ENCODE measurements at places on chromosomes 3 and 15.
A peak's percentile ranks its signal among the peaks of the same experiment; 100 is the strongest.

- H3K4me3 ChIP-seq = no peak overlapping the region
- H3K4me1 ChIP-seq = no peaks in the 10 kb centered on the region
- no peak for DNase-seq
These were observed 78.7 kb downstream of the ISG20 start for GRCh38 chr15:88717382-88718031.

GRCh38 chr15:71495398-71495780, 315.0 kb upstream of the NR2E3 start:
- no peaks in the 10 kb centered on the region for H3K4me1 ChIP-seq
- H3K4me3 ChIP-seq = no peak overlapping the region
- H3K27me3 ChIP-seq = no peaks in the 10 kb centered on the region
- no peak overlapping the region for H3K27ac ChIP-seq
- no peak for DNase-seq
- H3K36me3 ChIP-seq = no peaks in the 10 kb centered on the region

DNA sequence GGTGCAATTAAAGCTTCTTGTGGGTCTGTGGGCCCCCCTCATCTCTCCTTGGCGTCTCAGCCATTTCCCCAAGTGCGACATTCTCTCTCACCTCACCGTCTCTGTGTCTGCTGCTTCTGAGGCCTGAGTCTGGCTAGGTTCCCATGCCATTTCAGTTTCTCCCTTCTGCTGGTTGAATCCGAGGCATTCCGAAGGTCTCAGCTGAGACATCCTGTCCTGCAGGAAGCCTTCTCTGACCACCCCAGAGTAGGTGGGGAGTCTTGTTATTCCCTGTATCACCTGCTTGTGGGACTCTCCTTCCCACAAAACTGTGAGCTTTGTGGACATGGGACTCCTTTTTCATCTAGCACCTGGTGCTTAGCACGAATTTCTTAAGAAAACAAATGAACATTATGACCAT, 78.3 kb downstream of the ASB7 start:
- DNase-seq = no peak
- no peak overlapping the region for H3K27ac ChIP-seq
- peaks cover 3% of the 10 kb centered on the region for H3K4me1 ChIP-seq
- no peaks in the 10 kb centered on the region for H3K36me3 ChIP-seq

GRCh38 chr15:81763304-81763703, 282.5 kb downstream of the MEX3B start:
- no peak overlapping the region for H3K27ac ChIP-seq
- H3K4me3 ChIP-seq = no peak overlapping the region
- H3K27me3 ChIP-seq = no peaks in the 10 kb centered on the region
- no peaks in the 10 kb centered on the region for H3K36me3 ChIP-seq
- no peaks in the 10 kb centered on the region for H3K4me1 ChIP-seq
- DNase-seq = no peak

GRCh38 chr3:58351920-58352319, 19.2 kb downstream of the PXK start:
- H3K27me3 ChIP-seq = no peaks in the 10 kb centered on the region
- H3K4me3 ChIP-seq = 0 out of 2 replicates have a peak overlapping the region, but pooled peaks have one; percentile 5
- H3K4me1 ChIP-seq = peaks cover 72% of the 10 kb centered on the region

GRCh38 chr15:68930268-68931022, at the start of gene SPESP1:
Gene SPESP1 (plus strand): TSS chr15:68930525. CDS start chr15:68930654, 129 bp downstream.
- no peaks in the 10 kb centered on the region for H3K27me3 ChIP-seq
- no peak for DNase-seq
- H3K27ac ChIP-seq = no peak within 1 kb of the TSS
- H3K4me1 ChIP-seq = no peaks in the 10 kb centered on the region
- no peak within 1 kb of the TSS for H3K4me3 ChIP-seq
- no peaks in the 10 kb centered on the region for H3K36me3 ChIP-seq

DNA sequence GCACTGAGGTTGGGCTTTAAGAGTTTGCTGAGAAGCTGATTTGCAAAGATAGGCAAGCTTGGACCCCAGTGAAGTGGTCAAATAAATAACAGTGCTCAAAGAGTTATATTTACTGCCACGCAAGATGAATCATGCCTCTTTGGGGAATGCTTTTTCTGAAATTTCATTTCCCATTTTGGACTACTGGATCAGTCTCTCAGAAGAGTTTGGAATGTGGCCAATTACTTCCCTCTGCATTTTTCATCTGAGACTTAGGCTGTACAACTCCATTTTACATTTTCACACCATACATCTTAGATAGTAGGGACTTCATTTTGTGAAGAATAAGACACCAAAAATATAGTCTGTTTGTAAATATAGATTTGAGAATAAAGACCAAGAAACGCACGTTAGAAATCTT, 419.7 kb downstream of the FGF12 start:
- no peaks in the 10 kb centered on the region for H3K36me3 ChIP-seq
- H3K4me1 ChIP-seq = no peaks in the 10 kb centered on the region
- no peak overlapping the region for H3K4me3 ChIP-seq
- no peaks in the 10 kb centered on the region for H3K27me3 ChIP-seq
- H3K27ac ChIP-seq = no peak overlapping the region

All from GM12878 (cell line).